Stimulated activated CD8-positive, alpha-beta memory T cell treated with anti-CD3 and anti-CD28 coated beads, Interleukin-7, amount 100 ng/mL, for 1 hour (primary cell): ENCODE measurements at places on chromosomes 1 and 21.
A peak's percentile ranks its signal among the peaks of the same experiment; 100 is the strongest.

GRCh38 chr1:9718006-9718680, 66.6 kb downstream of the PIK3CD start:
- DNase-seq: no peak

- DNase-seq: no peak
Observed at GRCh38 chr1:59545830-59546229, 248.9 kb downstream of the FGGY start.

DNA sequence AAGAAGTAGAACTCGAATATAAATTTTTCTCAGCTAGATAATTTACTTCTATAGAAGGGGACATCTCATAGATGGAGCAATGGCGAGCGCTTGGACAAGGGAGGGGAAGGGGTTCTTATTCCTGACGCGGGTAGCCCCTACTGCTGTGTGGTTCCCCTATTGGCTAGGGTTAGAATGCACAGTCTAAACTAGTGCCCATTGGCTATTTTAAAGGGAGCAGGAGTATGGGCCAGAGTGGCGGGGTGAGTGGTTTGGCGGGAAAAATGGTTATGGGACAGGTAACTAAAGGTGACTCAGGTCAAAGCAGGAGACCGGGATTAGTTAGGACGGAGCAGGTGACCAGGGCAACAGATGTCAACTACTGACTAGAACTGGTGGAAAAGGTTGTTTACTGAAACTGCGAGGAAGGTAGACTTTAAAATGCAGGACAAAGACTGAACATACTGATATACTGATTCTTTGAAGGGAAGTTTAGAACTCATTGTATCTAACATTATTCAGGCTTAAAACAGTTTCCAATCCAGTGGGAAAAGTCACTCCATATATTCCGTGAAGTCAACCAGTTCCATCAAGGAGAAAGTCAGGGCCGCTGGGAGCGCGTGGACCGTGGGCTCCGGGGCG, 940 bp upstream of the ATAD3A start:
- DNase-seq: no peak

DNA sequence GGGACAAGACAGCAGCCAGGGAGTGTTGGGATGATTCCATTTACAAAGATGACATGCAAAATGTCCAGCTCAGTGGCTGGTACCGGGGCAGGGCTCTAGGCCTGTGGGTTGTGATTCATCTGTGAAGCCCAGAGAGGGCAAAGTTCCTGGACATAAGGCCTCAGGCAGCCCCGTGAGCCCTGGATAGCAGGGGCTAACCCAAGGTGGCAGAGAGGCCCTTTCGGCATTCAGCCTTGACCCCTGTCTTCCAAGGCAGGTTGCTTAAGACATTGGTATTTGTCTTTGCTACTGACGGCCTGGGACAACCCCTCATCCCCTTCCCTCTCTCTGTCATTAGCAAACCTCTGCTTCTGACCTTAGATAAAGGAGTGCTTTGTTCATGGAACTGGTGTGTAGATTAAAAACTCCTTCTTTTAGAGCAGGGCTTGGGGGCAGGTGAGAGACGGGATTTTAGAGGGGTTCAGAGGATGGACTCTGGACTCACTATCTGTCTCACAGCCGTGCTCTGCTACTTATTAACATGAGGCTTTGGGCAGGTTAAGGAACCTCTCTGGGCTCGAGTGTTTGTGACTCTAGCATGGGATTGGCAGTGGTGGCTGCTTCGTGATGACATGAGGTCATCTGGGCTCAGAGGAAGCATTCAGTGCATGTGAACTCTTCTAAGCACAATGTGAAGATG, 36.3 kb downstream of the TMEM51 start:
- no peak for DNase-seq

DNA sequence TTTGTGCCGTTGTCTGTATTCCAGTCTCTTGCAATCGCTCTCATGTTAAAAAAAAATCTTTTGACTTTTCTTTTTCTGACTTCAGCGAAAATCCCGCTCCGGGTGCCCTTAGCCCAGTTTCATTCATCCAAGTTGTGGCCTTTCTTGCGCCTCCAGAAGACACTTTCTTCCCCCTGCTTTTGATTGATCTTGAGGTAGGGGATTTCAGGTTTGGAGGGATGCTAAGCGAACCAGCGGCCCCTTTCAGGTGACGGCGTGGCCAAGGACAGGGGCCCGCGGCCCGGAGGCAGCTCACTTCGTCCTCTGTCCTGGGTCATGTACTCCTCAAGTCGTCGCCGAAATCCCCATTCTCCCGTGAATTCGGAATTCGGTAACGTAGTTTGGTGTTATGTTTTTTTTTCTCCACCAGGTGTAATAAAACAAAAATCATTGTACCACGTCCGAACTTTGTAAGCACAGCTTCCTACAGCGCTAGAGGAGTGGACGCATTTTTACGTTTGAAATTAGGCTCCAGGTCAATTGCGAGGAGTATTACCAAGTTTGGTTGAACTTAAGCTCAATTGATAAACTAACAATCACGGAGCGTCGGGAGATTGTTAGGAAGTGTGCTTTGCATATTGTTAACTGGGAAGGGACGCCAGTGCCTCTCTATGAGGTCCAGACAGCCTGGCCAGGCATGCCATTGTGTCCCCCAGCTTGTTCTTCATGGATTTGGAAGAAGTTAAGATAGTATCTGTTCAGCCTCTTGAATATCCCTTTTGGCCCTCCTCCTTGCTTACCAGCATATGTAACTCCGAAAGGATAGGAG, 1.1 kb downstream of the MRPS6 start:
- no peak for DNase-seq

DNA sequence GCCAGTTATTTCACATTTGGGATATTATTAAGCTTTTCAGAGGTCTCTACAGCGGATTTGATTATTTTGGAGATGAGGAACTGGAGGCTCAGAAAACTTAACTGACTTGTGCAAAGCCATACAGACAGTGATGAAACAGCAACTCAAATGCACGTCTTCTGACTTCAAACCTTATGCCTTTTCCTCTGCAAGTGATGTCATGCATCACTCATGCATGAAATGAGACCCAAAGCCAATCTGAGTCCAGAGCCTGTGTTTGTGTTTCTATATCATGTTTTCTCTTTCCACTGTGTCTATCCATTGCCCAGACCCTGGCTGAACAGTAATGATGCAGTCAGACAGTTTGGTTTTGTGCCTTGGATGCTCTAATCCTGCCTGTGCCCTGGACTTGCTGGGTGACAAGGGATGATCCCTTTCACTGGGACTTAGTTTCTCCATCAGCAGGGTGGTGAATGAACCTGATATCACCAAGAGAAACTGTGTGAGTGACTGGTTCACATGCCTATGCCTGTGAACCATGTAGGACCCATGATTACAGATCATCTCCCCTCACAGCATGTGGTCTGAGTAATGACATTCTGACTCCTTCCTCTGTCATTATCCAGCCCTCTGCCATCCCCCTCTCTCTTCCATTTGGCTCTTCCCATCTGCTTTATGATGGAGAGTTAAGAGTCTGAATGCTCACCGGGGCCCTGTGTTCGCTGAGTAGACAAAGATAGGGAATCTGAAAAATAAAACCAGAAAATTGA, 33.4 kb downstream of the SLAMF6 start:
- no peak for DNase-seq

- no peak for DNase-seq
Observed at GRCh38 chr1:40825996-40826395, 36.2 kb downstream of the CITED4 start.

- no peak for DNase-seq
Observed at GRCh38 chr1:245485996-245486395, 331.2 kb downstream of the KIF26B start.

DNA sequence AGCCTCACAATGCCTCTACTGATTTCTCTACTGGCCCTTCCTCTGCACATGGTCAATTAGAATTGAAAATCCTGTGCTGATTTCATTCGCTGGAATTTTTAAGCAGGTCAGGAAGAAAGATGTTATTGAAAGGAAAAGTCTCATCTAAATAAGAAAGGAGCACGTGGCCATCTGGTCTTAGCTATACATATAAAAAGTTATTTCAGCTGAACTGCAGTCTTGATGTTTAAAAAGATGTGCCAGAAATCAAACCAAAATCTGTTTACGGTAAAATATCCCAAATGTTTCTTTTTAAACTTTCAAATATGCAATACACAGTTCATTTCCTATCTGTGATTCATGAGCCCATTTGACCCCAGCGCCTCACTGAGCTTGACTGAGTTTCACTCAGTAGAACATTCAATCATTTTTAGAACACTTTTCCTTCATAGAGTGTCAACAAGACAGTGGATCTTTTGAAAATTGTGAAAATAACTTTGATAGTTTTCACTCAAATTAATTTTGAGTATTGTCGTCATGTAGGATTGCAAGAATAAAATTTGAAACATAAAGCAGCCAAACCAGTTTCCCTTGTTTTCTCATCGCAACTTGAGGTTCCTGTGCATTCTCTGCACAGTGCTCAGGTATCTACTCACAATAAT, 293.6 kb downstream of the PTPRC start:
- no peak for DNase-seq

GRCh38 chr1:17909634-17910033, 154.5 kb downstream of the ACTL8 start:
- DNase-seq: no peak

- no peak for DNase-seq
Observed at GRCh38 chr1:185734929-185735700, 924 bp downstream of the HMCN1 start.

- no peak for DNase-seq
Observed at GRCh38 chr1:61372944-61373343, 290.6 kb downstream of the NFIA start.

GRCh38 chr1:81606656-81607055, 194.1 kb upstream of the ADGRL2 start:
- DNase-seq: no peak

GRCh38 chr1:60052601-60053000, 21.0 kb downstream of the C1orf87 start:
- no peak for DNase-seq

- DNase-seq: no peak
Observed at GRCh38 chr1:184078564-184079249, 27.2 kb downstream of the TSEN15 start.

DNA sequence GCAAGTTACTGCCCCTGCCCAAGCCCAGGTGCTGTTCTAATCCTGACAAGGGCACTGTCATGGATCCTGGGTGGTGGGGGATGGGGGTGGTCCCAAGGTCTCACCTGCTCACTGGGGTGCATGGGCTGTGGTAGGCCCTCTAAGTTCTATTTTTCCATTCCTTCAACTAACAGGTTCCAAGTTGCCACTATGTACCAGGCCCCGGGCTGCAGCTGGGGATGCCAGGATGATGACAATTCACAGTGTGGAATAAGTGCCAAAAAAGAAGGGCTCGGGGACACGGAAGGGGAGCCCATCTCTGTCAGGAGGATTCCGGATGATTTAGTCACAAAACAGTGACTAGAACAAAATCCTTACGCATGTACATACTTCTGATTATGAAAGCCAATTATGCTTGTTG, 76.0 kb downstream of the STUM start:
- no peak for DNase-seq

- no peak for DNase-seq
Observed at GRCh38 chr1:220438741-220439140, 89.2 kb upstream of the MARK1 start.

DNA sequence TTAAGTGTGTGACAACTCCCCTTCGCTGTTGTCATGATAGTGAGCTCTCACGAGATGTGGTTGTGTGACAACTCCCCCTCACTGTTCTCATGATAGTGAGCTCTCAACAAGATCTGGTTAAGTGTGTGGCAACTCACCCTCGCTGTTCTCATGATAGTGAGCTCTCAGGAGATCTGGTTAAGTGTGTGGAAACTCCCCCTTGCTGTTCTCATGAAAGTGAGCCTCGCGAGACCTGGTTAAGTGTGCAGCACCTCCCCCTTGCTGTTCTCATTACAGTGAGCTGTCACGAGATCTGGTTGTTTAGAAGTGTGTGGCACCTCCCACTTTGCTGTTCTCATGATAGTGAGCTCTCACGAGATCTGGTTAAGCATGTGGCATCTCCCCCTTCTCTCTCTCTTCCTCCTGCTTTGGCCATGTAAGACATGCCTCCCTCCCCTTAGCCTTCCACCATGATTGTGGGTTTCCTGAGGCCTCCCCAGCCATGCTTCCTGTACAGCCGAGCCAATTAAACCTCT, 25.1 kb upstream of the LSS start:
- DNase-seq: no peak

DNA sequence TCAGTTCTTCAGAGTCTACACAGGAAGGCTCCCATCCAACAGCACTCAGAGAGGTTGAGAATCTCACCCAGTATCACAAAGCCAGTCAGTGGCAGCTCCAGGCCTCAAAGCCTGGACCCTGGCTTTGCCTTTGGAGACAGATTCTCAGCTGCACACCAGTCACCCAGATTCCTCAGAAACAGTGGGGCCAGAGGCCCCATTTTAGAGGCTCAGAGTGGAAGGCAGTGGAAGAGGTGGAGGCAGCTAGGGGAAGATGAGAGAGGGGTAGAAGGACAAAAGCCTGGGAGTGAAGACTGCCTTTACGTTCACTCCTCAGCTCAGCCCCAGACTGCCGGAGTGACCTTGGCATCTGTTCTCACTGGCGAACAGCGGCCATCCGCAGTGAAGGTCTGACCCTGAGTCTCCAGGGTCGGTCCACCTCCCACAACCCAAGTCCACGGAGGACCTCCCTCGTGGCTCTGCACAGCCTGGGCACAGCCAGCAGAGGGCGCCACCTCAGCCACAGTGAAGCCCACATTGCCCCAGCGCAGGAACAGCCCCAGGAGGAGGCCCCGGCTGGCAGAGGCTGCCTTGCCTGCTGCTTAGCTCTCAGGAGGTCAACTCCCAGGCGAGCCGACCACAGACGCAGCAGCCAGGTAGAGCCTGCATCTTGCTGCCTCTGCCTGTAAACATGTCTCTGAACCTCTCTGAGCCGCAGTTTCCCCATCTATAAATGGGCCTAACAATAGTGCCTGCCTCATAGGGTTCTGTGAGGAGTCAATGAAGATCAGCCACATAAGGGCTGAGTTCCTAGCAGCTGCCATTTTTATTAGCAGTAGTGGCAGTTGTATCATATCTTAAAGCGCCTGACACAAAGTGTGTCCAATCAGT, 5.9 kb upstream of the FNDC5 start:
- DNase-seq: no peak

DNA sequence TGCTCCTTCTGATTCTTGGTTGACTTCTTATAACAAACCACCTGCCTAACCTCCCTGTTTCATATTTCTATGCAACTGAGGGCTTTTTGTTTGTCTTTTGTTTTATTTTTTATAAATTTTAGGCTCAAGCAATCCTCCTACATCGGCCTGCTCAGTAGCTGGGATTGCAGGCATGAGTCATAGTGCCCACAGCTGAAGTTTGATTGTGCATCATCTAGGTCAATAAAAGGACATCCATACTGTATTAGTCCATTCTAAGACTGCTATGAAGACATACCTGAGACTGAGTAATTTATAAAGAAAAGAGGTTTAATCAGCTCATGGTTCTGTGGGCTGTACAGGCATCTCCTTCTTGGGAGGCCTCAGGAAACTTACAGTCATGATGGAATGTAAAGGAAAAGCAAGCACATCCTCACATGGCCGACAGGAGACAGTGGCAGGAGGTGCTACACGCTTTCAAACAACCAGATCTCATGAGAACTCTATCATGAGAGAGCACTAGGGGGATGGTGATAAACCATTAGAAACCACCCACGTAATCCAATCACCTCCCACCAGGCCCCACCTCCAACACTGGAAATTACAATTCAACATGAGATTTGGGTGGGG, 285.0 kb downstream of the SIPA1L2 start:
- no peak for DNase-seq

- peak; percentile 96 for DNase-seq
Observed at GRCh38 chr1:162561037-162561615, 396 bp upstream of the UAP1 start.

- peak; percentile 3 for DNase-seq
Observed at GRCh38 chr1:116325922-116326321, 47.1 kb upstream of the ATP1A1 start.

GRCh38 chr1:187033693-187034390, 205.1 kb downstream of the PLA2G4A start:
- DNase-seq: no peak
